Activated T-helper 2 cell treated with anti-CD3 and anti-CD28 coated beads, Interferon-gamma antibody, Interleukin-2, Interleukin-4, amounts not matched to agents 10 μg/mL and 5 μg/mL and 100 μg/mL, durations not matched to agents 14 hours and 24 hours and 36 hours (primary cell): ENCODE measurements at places on chromosomes 3 and 15. TPM values are rescaled to one million over a fixed set of nuclear protein-coding genes. Genes with fewer than 3 reads are reported as not detected.

DNA sequence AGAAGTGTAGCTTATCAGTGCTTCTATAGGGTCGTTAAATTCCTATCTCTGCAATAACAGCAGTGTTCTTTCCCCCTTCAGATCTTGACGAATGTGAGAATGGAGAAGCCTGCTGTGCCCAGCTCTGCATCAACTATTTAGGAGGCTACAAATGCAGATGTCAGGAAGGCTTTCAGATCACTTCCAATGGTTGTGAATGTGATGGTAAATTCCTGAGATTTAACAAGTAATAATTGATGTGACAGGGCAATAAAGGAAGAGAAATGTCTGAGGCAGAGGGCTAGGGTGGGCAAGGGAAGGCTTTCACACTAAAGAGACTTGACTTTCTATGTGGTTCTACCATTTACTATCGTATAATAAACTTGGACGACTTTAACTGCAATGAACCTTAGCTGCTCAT lies 711.7 kb upstream of the GOLIM4 start:
- no peak for DNase-seq

DNA sequence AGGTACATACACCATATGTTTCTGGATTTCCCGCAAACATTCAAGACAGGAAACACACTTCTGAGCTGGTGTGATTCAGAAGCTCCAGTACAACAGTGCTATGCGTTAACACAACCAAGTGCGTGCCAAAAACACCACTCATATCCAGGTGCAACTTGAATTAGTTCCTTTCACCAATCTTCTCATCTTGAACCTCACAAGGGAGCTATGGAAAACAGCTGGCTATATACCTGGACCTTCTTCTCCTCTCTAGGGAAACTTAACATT lies 31.3 kb downstream of the SUSD5 start:
- no peak for DNase-seq

- no peak for DNase-seq
Measured at GRCh38 chr15:41917767-41918430, 24.0 kb upstream of the SPTBN5 start.

The TM4SF4 gene
- not detected in 2 replicates for total RNA-seq

- DNase-seq, result no peak
Measured at GRCh38 chr15:20280933-20281463, 260.6 kb downstream of the GOLGA6L6 start.

- DNase-seq, result no peak
Measured at GRCh38 chr3:36403661-36404060, 23.4 kb downstream of the STAC start.

The HCLS1 gene
- total RNA-seq, result 234 and 243 TPM in 2 replicates

GRCh38 chr15:60520825-60521368 lies 42.0 kb upstream of the ICE2 start:
- peak; percentile 65 for DNase-seq

DNA sequence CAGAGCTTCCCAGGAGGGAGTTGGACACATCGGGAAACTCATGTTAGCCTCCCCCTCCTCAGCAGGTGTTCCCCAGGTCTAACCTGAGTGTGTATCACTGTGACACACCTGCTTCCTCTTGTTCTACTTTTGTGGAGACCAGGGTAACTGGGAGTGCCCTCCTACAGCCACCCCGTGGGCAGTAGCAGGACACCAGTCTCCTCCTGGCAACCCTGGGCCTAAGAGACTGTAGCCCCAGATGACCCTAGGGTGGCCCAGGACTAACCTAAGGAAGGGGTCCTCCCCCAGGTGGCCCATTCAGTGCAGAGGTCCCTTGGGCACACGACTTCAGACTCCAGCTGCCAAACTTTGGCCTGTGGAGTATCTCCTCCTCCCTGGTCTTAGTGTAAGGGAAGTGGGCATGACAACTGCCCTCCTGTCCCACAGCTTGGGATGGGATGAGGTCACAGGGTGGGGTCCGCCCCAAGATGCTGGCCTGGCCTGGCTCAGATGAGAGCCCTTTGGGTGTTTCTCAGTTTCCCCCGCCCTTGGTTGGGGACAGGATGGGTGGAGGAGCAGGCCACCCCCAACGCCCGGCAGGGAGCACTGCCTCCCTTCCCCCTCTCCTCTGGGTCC lies 4.8 kb downstream of the CSK start:
- DNase-seq, result no peak

DNA sequence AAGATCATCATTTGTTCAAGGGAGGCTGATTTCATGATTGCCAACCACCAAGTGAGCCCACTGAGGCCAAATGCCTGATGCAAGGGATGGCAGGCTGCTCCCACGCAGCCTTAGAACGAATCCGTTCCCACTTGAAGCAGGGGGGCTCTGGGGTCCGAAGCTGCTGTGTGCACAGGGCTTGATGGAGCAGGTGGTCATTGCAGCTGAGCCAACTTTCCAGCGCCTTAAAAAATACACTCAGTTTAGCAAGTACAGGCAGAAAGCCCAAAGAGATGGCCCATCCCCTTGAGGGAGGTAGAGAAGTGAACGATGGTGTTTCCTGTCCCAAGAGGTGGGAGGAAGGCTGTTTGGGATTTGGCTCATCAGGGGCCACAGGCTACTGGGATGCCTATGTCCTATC lies 16.7 kb downstream of the LIMD1 start:
- DNase-seq, result no peak

GRCh38 chr15:37034835-37035748 lies 65.3 kb downstream of the MEIS2 start:
- DNase-seq, result no peak

DNA sequence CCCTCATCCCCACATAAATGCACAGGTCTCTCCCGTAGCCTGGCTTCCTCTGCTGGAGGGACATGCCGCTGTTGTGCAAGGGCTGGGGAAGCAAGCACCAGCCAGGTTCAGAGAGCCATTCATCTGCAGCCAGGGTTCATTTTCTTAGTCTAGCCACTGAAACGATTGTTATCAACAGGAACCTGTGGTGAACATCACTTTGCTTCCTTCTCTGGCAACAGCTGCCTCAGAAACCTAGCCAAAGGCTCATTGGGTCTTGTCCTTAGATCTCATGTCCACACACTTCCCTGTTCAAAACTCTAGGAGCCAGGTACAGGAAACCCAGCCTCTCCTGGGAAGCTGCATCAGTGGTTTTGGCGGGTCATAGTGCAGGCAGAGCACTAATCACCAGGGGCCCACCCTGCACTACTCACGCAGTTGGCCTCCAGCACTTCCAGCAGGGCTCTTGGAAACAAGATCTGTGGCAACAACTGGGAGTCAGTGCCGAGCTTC lies 47.0 kb downstream of the OXNAD1 start:
- peak; percentile 64 for DNase-seq

The TRPM1 gene
- total RNA-seq, result not detected in 2 replicates

- no peak for DNase-seq
Measured at GRCh38 chr3:150770681-150771080, 7.7 kb upstream of the SIAH2 start.

The KCNH8 gene
- total RNA-seq, result not detected in 2 replicates
